Caki2 (cell line): ENCODE measurements at places on chromosomes 16 and 17.

GRCh38 chr17:37478187-37478586 is 11.5 kb upstream of the DUSP14 start:
- no peak for DNase-seq

DNA sequence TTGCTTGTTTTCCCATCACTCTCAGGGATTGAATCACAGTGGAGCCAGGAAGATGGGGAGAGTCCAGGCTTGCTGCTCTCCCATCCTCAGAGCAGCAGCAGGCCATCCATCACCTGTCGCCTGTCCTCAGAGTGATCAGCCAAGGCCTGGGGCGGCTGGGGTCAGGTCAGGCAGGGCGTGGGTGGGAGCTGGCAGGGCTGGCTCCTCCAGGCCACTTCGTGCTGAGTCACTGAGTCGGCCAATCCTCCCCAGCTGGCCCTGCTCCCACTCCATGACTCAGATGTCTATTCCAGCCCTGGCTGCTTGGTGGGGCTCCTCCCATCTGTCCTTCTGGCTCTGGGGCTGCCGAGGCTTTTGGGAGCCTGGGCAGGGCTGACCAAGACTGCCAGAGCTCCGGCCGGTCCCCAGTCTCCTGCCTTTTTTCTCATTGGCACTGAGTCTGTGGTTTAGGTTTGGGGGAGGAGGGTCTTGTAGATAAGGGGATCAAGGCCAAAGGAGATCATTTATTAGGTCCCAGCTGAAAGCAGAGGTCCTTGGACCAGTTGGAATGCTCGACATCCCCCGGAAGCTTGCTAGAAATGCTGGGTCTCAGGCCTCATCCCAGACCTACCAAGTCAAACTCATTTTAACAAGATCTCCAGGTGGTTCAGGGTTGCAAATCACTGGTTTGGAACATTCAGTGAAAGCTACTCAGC is 72.7 kb downstream of the ABCC1 start:
- DNase-seq: peak; percentile 98

- no peak for DNase-seq
Measured at GRCh38 chr16:999677-1000076, 18.1 kb downstream of the SOX8 start.

GRCh38 chr16:10660950-10661635 is 33.6 kb downstream of the TEKT5 start:
- DNase-seq: no peak

DNA sequence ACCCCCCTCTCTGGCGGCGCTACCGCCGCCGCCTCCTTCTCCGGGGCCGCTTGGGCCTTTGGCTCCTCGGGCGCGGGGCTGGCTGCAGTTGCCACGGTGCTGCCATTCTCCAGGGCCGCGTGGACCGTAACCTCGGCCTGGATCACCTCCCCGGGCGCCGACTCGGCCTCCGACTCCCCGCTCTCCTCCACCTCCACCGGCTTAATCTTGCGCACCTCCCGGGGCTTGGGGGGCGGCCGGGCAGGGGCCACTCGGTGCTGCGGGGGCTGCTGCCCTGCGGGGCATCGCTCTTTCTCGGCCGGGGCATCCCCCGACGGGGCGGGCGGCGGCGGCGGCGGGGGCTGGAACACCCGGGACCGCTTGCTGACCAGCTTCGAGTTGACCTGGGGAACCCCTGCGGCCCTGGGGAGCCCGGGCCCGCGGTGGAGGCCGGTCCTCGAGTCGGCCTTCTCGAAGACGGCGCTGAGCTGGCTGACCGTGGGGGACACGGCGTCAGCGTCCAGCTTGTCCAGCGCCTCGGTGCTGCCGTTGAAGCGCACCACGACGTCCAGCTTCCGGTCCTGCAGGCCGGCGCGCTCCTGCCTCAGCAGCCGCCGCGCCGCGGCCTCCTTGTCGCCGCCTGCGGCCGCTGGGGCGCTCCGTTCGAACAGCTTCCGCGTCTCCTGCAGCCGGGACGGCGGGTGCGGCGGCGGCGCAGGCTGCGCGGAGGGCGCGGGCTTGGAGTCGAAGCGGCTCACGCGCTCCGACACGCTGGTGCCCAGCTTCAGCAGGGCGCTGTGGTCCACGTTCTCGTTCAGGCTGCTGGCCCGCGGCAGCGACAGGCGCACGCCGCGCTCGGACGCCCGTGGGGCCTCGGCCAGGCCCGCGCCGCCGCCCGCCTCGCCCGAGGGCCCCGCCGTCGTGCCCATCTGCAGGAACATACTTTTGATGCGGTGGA is 792 bp downstream of the PPP1R9B start:
- peak; percentile 60 for DNase-seq

GRCh38 chr16:86239381-86239780 is 270.9 kb upstream of the FOXF1 start:
- DNase-seq: no peak

- no peak for DNase-seq
Measured at GRCh38 chr16:14252860-14253259, 181.7 kb downstream of the MRTFB start.

GRCh38 chr17:10907370-10907769 is 69.5 kb upstream of the PIRT start:
- no peak for DNase-seq

GRCh38 chr16:13545271-13545670 is 374.7 kb upstream of the ERCC4 start:
- no peak for DNase-seq

DNA sequence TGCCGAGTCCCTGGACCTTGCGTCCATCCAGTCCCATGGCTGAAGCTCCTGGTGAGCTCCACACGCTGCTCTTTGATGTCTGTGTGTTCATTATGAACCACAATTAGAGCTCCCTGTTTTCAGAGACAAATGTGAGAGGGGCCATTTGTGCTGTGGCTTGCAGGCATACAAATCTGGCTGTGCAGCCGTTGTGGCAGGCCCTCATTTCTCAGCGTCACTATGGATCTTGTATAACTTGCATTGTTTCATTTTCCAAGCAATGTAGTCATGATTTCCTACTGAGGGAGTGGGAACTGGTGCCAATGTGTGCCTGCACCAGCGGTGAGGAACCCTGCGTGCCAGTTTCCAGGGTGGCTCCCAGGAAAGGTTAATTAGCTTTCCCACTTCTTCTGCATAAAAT is 542.6 kb downstream of the TMEM114 start:
- no peak for DNase-seq

DNA sequence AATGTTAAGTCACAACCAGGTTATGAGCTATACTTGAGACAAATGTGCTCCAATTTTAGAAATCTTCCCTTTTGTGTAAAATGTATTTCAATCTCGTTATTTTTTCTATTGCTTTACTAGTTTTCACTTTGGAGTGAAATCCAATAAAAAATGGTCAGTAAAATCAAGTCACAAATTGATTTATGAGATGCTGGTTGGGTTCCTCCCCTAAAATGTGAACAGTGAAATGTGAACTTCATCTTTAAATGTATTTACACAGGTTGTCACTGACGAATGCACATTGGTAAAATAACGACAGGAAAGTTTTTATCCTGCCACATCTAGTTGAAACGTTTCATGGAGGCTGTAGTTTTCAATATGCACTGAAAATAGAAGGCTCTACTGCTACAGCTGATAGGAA is 55.5 kb downstream of the COX10 start:
- no peak for DNase-seq

DNA sequence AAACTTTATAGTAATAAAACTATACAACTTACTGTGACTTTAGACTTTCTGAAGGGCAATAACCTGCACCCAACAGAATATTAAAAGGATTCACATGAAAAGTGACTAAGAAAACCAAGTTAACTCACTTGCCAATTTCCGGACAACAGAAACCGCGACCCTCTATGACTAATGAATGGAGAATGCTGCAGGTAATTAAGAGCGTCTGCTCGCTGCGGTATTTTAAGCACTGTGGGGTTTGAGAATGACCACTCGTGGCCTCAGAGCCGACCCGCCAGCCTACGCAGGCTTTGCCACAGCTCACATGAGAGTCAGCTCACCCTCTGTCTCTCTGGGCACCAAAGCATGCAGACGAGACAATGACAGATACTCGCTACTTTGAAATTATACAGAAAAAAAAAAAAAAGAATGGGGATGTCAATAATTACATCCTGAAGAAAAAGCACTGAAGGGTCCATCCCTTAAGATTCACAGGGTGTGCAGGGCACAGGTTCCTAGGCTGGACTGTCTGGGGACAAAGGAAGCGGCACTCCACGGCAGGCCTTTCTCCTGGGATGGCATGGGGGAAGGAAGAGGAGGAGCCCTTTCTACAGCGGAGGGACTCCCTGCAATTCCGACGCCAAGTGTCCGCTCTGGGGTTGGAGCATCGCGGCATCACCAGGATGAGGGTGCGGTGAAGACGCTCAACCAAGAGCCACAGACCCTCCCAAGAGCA is 35.0 kb downstream of the ZCCHC14 start:
- DNase-seq: peak; percentile 97

DNA sequence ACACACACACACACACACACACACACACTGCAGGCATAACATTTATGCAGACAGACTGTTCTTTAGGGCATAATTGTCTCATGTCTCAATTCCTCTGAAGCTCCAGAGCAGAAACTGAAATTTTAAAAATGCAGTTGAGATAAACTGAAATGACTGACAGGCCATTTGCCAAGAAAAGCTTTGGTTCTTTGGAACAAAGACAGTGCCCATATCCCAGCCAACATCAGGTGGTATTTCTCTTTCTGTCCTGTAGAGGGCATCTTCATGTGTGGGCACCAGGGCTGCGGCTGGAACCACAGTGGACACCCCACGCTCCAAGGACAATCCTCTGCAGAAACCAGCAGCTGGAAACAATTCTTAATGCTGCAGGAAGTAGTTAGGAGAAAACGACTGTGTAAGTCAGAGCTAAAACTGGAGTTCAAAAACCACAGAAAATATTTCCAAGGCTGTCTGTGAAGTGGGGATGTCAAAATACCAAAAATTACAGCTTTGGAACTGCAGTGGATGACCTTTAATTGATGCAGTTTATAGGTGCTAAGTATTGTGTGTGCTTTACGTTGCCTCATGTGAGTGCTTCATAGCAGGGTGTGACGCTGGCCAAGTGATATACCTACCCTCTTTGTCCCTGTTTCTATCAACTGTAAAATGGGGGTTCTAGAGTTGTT is 10.6 kb upstream of the MEFV start:
- peak; percentile 35 for DNase-seq

GRCh38 chr17:4086041-4086483 is 56.8 kb downstream of the ZZEF1 start:
- DNase-seq: no peak

DNA sequence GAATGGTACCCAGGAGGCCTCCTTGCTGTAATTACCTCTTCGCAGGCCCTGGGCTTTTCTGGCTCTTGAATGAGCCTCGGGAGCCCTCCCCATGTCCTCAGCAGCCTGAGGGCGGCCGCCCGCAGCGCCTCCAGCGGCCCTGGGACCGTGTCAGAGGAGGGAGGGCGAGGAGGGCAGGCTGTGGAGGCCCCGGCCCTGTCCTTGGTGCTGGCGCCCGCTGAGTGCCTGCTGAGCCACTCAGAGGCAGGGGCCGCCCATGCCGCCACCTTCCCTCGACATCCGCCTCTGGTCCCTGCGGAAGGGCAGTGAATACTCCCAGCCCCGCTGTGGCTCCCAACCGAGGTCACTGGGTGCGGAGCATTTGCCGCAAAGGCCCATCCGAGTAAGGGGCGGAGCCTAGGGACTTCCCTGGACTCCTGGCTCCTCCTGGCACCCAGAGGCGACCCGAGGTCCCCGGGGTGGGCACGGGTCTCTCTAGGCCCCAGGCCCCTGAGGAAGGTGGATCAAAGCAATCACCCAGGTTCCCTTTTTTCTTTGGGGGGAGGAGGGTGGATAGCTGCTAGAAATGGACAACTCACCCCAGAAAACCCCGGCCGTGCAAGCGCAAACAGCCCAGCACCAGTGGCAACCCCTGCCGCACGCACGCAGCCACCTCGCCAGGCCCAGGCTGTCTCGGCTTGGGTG is 2.8 kb downstream of the RBFOX3 start:
- peak; percentile 68 for DNase-seq

GRCh38 chr16:13138528-13138927 is 237.1 kb downstream of the SHISA9 start:
- DNase-seq: no peak

GRCh38 chr16:65794973-65795372 is 571.5 kb upstream of the CDH5 start:
- no peak for DNase-seq

DNA sequence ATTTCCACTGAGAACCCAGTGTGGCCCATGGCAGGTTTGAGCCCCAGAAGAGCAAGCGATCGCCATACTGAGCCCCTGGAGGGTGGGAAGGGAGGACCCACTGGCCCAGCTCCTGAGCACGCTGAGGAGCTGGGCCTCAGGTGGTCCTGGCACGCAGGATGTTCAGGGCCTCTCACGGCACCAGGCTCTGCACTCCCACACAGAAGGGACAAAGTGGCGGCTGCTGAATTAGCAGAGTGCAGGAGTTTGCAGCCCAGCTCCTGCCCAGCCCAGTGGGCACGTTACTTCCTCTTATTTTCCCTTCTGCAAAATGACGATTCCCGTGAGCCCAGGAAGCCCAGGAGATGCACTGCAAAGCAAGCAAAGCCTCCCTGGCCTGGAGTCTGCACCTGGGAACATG is 42.3 kb upstream of the MTSS2 start:
- no peak for DNase-seq

DNA sequence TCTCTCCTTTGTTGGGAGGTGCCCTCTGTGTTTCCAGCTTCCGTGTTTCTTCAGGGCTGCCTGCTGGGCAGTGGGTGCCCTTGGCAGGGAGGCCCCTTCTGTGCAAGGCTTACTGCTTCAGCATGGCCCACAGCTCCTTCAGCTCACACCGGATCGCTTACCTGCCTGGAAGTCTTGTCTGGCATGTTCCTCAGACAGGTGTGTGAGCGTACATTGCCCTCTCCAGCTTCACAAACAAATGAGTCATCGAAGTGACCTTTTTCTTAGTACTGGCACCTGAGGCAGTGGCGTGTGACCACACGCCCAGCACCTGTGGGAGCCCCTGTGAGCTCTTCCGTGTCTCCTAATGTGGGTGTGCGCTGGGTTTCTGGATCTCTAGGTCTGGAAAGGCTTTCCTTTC is 3.5 kb downstream of the RAB40C start:
- no peak for DNase-seq

- DNase-seq: no peak
Measured at GRCh38 chr16:81908466-81909262, 102.6 kb downstream of the SDR42E1 start.

GRCh38 chr16:83171396-83171795 is 544.6 kb downstream of the CDH13 start:
- DNase-seq: no peak

GRCh38 chr16:58511933-58512815 is 3.1 kb upstream of the SETD6 start:
- DNase-seq: peak; percentile 33

DNA sequence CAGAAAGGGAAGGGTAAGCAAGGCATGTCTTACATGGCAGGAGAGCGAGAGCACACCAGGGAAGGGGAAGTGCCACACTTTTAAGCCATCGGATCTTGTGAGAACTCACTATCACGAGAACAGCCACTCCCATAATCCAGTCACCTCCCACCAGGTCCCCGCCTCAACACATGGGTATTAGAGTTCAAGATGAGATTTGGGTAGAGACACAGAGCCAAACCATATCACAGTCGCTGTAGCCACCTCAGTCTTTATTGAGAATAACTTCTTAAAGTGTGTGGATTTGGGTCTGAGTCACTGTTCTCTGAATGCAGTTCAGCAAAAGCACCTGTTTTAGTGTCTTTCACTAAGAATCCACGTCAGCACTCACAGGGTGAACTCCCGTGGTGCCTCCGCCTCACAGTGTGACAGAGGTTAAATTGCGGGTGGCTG is 195.2 kb upstream of the CHMP6 start:
- DNase-seq: no peak
